Activated naive CD8-positive, alpha-beta T cell treated with anti-CD3 and anti-CD28 coated beads, Interleukin-2, amount 10 ng/mL, durations not matched to agents 7 days and 5 days (primary cell): ENCODE measurements at places on chromosomes 6 and 20. TPM values are rescaled to one million over a fixed set of nuclear protein-coding genes. Genes with fewer than 3 reads are reported as not detected.

The PARD6B gene
- total RNA-seq: 6.8 TPM

The TNFAIP3 gene
- total RNA-seq: 88.6 TPM

The SOX18 gene
- total RNA-seq: 0.30 TPM

DNA sequence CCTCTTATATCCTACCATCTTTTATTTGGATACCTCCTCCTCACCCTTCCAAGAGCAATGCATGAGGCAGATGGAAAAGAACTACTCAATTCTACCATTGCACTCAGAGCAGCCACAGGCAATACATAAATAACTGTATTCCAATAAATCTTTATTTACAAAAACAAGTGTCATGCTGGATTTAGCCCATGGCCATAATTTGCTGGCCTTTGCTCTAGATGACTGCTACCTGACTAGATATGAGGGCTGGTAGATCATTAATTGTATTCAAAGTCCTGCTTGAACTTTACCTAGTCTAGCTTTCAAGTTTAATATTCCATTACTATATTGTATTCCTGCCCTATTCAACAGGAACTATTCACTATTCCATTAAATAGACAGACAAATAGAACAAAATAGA is 37.1 kb downstream of the AFG1L start:
- DNase-seq: no peak

- DNase-seq: no peak
These were observed 86.8 kb downstream of the CDC40 start for GRCh38 chr6:110266996-110267395.

DNA sequence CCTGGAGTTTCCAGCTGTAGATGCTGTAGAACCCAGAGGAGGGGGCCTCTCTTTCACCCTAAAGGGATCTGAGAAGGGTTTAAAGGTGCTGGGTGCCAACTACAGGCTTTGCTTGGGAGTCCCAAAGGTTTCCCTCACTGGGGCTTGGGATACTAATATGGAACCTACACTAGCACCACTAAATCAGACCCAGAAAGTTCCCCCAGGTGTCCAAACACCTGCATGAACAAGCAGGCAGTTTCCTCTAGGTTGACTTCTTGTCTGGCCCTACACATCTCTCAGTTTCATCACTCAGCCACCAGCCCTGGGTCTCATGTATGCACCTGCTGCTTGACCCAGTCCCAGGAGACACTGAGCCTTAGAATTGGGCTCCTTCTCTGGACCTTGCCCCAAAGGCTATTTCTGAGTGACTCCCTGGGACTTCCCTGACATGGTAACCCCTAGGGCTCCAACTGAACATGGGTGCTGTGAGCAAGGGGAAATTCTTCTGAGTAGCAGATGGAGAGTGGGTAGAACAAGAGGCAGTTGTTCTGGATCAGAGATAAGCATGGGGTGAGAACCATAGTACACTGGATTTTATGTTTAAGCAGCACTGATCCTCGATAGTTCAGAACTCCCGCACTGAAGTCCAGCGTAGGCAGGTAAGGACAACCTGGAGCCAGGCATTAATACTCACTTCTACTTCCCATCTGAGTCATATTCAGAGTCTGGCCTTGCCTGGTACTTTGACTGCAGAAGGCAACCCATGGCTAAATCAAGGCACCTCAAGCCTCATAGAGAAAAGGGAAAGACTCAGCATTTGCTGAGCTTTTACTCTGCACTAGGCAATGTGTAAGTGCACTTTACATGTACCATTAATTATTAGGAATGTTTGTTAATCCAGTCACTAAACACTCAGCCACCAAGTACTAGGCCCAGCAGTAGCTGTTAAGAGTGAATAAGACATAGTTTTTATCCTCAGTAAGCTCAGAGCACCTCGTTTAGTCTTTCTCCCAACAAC is 16.8 kb downstream of the BCL2L1 start:
- no peak for DNase-seq

GRCh38 chr6:23036406-23036983 is 467.1 kb downstream of the HDGFL1 start:
- no peak for DNase-seq

GRCh38 chr6:148272597-148272996 is 70.0 kb upstream of the SASH1 start:
- no peak for DNase-seq

GRCh38 chr20:8524101-8525016 is 392.3 kb downstream of the PLCB1 start:
- DNase-seq: no peak
